ENCODE measurements at places on chromosomes 7 and 10.

DNA sequence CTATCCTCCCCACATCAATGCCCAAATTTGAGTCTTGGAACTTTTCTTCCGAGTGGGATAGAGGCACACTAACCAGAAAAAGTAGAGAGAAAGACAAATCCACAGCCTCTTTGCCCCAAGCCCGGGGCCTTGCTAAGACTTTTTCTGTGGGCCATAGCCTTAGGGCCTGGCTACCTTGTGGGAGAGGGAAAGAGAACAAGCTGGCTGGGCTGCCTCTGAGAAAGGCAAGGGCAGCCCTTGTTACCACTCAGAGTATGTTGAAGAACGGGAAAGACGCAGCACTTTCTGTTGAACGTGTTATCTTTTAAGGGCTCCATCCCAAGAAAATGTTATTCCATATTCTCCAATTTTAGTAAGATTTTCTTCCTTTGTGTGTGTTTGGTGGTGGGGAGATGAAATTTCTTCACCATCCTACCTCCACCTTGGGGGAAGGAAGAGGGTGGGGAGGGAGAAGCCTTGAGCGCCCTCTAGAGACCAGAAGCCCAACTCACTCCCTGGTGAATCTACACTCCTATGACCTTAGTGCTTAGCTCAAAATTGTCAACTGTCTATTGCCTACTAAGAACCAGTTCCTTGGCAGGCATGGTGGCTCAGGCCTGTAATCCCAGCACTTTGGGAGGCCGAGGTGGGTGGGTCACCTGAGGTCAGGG is 3.9 kb upstream of the NRF1 start:
- peak; percentile 52 for DNase-seq

DNA sequence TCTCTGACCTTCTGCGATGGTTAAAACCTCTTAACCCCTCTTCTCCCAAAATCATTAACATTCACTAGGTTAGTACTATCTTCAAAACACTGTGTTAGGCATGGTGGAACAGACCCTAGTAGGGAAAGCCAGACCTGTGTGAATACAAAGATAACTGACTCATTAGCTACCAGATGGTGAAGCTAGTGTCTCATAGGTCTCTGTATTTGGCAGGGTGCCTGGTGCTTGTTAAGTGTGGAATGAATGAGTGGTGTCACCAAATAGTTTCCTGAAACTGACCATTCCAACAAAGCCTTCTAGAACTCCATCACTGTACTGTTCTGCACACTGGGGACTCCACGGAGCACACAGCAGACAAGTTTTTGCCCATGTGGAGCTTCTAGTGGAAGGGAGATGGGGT is 27.7 kb upstream of the TM9SF3 start:
- no peak for DNase-seq

DNA sequence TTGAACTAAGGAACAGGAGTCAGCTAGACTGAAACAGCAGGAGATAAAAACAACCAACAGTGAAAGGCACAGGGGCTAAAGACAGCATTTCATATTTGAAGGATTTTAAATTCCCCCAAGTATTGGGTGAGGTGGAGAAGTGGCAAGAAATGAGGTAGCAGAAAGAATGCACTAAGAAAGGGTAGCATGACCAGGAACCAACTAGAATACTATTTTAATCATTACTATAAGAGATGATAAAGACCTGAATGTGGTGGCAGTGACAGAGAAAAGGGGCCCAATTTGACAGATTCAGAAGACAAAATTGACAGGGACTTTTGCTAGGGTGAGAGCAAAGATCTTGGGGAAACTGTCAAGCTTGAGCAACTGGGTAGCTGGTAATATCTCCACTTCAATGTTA is 94.9 kb downstream of the ARHGAP12 start:
- DNase-seq = no peak

- no peak for DNase-seq
Measured at GRCh38 chr10:23525406-23525805, 86.5 kb downstream of the OTUD1 start.

DNA sequence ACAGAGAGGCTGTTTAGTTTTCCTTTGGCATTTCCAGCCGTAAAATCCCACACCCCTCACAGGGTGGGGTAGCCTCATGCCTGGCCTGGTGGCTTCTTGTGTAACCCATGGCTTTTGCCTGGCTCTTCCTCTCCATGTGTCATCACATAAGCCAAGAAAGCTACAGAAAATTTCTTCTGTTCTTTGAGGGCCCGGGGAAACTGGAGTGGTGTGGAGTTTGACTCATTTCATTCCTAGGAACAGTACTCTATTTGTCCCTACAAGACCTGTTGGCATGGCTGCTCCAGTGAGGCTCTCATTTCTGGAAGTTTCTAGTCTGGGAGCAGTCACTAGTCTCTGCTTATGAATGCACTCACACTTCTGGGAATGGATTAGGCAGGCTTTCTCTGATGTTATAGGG is 523.9 kb downstream of the SUGCT start:
- no peak for DNase-seq

DNA sequence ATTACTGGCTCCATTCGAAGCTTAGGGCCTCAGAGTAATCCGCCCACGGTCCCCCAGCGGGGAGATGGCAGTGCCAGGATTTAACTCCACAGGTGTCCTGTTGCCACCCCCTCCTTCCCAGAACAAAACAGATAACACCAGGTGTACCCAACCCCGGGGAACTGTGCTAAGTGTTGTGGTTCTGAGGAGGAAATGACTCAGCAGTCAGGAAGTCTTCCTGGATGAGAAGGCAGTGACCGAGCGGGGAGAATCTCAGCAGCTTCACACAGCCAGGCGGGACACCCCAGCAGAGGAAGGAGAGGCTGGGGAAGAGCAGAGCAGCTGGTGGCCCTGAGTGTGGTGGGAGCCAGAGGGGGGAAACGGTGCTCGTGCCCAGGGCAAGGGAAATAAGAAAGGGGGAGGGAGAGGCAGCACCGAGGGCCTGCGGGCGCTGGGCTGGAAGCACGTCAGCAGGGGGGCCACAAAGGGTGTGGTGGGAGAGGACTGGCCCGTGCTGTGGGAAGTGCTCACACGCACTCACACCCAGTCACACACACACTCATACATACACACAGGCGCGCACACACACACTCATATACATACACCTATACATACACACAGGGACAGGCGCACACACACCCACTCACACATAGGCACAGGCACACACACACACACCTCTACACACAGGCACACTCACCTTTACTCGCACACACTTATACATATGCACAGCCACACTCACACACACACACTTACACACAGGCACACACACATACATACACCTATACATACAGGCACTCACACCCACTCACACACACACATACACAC is 59.8 kb upstream of the CHST15 start:
- DNase-seq = peak; percentile 49

- no peak for DNase-seq
Measured at GRCh38 chr10:11331726-11332125, 279.7 kb downstream of the USP6NL start.

DNA sequence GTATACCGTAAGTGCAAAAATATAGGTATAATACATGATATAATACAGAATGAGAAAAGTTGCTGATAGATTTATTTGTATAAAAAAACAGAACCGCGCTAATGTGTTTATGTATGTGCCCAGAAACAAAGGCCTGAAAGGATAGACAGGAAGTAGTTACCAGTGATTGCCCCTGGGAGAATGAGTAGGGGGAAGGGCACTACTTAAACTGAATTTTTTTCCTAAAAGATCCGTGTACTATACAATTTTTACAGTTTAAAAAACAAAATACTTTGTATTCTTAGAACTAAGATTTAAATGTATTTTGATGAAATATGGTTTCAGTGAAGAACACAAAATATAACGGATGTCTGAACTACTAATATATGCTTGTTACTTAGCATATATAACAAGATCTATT is 2.9 kb downstream of the IPMK start:
- no peak for DNase-seq

GRCh38 chr10:60937784-60938654 is 6.0 kb downstream of the RHOBTB1 start:
- DNase-seq = no peak

- DNase-seq = no peak
Measured at GRCh38 chr10:33365301-33365700, 30.8 kb upstream of the NRP1 start.

DNA sequence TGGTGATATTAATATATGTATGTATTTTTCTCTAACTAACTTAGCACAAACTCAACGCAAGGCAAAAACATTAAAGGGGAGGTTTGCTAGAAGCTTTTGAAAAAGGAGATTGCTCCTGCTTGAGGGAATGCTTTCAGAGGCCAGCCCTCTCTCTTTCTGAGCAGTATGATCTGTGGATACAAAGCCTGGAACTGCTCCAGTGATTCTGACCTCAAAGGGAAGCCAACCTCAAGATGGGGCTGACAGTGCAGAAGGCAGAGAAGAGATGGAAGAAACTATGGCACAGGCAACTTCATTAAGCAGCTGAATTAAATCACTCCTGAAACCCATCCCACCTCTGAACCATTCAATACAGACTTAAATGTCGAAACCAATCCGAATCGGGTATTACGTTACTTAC is 102.4 kb downstream of the USP6NL start:
- DNase-seq = no peak

GRCh38 chr10:52348037-52348564 is 34.0 kb downstream of the DKK1 start:
- DNase-seq = no peak

DNA sequence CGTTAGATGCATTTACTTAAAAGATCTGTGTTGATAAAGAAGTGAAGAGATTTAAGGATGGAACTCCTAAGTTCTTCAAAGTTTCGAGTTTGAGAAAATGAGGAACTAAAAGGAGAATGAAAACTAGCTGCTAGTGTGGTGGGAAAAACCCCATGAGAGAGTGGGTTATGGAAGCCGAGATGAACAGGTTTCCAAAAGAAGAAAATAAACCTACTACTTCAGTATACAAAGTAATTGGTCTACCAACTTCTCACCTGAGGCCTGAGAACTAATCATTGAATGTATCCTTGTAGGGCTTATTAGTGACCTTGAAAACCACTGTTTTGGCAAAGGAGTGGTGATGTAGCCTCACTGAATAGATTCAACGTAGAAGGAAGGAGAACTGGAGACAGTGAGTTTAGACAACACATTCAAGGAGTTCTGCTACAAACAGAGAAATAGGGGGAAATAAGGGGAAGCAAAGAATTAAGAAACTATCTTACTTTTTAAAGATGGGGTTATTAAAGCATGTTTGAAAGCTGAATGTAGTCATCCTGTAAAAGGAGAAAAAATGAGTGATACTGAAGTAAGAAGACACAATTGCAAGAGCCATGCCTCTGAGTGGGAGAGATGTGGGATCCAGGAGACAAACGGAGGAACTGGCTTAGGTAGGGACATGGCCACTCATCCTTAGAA is 50.8 kb downstream of the CH25H start:
- DNase-seq = no peak

DNA sequence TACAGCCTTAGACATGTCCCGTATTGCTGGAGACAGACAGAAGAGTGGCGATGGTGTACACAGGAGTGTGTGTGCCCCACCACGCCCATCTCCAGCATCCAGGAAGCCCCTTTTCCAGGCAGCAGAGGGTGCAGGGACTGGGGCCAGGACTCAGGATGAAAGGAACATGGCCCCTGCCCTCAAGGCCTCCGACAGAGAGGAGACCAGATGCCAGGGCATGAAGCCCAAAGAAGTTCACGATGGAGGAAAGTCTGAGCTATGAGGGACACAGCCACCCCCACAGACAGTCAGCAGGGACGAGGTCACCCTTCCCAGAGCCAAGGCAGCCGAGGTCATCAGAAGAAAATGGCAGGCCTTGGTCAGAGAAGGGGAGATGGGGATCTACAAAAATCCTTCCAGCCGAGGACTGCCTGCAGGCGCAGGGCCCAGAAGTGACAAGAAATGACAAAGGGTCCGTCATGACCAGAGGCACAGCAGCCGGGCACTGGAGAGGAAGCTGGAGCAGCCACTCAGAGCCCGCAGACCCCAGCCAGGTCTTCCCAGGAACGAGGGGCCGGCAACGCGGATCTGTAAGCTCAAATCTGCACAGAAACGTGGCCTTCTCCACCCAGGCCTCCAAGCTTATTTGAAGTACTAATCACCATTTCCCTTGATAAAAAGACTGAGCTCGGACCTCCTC is 78.7 kb upstream of the PPP2R2D start:
- DNase-seq = peak; percentile 47

DNA sequence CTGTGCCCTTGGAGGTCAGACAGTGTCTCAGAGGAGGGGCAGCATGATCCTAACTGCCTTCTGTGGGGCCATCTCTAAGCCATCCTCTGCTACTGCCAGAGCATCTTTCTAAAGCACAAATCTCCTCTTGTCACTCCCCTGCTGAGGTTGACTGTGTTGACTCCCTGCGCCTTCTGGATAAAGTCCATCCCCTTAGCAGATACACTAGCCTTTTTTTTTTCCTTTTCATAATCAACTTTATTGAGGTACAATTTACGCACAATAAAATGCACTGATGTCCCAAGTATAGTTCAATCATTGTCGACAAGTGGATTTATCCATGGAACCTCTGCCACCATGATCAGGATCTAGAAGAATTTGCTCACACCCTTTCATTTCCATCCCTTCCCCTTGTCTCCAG is 150.1 kb downstream of the SPAG6 start:
- DNase-seq = no peak

- no peak for DNase-seq
Measured at GRCh38 chr10:125720002-125720382, 483 bp downstream of the EDRF1 start.

DNA sequence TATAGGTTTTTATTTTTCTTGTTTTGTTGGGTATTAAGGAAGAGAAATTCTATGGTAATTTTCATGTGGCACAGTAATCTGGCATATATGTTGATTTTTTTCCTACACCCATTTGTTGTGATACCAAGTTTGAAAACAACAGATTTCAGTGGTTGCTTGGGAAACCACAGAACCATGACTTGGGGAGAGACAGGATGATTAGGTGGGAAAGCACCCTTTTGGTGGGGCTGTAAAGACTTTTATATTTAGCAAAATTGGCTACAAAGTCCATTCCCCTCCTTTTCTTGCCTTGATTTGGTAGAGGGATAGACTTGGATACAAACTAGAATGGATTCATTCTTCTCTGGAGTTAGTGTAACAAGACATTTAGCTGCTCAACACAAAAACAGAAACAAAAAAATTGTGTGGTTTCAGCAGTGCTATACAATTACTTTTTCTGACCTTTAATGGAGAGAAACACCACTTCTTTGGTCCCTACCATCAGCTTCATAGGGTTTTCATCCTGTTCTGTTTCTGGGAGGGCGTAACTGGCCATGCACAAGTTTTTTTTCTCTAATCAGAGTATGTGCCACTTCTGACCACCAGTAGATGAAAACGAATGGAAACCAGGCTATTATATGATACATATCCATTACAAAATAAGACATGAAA is 52.7 kb downstream of the FIGNL1 start:
- no peak for DNase-seq

- no peak for DNase-seq
Measured at GRCh38 chr7:5226921-5227785, 37.1 kb downstream of the WIPI2 start.

DNA sequence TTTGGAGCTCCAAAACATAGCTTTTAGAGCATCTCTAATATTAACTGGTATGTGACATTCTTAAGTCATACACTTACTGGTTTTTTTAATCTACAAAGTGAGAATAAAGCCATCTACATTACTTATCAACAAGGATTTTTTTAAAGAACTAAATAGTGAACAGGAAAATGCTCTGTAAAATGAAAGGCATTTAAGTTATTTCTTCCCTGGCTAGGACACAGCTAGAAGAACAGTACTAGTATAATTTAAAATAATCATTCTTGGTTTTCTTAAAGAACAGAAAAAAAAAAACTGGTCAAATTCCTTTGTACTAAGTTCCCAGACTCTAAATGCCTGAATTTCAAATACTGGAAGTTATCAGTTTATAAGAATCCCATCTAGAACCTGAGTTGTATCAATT is 139.5 kb downstream of the SRPK2 start:
- DNase-seq = no peak

GRCh38 chr10:25633542-25633941 is 300.5 kb upstream of the MYO3A start:
- DNase-seq = no peak

All from activated naive CD4-positive, alpha-beta T cell treated with anti-CD3 and anti-CD28 coated beads, Interleukin-2, amount 50 U/mL, for 72 hours (primary cell).